ENCODE measurements at places on chromosomes 3 and 15. TPM values are rescaled to one million over a fixed set of nuclear protein-coding genes. Genes with fewer than 3 reads are reported as not detected.

Gene ACKR2
- total RNA-seq = 0.19 TPM

Gene MRPS11
- total RNA-seq = 41.9 TPM

Gene CFAP20DC
- total RNA-seq = 1.4 TPM

Gene CYP8B1
- not detected for total RNA-seq

DNA sequence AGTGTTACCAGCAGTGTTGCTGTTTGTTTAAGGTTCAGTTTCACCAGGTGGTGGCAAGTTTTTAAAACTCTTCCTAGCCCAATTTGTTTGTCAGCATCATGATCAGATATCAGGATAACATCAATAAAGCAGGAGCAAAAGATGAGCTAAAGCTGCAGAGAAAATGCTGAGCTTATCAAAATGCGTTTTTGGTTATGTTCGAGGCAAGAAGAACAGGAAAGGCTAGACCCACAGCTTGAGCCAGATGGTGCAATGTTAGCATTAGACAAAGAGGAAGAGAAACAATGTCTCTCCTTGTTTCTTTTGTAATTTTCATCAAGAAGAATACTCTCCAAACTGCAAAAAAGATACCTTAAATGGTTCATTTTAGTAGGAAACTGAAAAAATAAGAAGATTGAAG lies 66.2 kb downstream of the THRB start:
- peaks cover 5% of the 10 kb centered on the region for H3K4me1 ChIP-seq
- DNase-seq = no peak
- no peaks in the 10 kb centered on the region for H3K27me3 ChIP-seq
- no peak overlapping the region for H3K4me3 ChIP-seq
- no peak overlapping the region for H3K27ac ChIP-seq
- H3K36me3 ChIP-seq = peaks cover 6% of the 10 kb centered on the region

- H3K27ac ChIP-seq = peak overlapping the region; percentile 64
- peaks cover 3% of the 10 kb centered on the region for H3K36me3 ChIP-seq
- no peak overlapping the region for H3K4me3 ChIP-seq
- DNase-seq = no peak
These were observed 62.3 kb downstream of the FMN1 start for GRCh38 chr15:33132233-33132580.

DNA sequence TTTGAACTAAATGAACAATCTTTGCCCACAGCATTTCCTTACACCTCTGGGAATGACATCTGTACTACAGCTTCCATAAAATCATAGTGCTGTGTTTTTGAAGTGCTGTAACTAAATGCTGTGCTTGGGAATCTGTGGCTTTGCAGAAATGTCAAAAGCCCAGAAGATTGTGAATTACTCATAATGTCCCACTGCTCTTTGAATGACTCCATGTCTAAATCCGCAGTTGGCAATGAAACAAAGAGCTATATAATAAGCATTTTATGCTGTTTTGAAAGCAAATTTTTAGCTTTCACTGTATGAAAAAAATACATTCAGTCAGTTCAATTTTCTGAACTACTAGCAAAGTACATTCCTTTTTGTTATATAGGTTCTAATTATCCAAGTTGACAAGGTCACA lies 88.6 kb upstream of the ADAMTS17 start:
- no peaks in the 10 kb centered on the region for H3K36me3 ChIP-seq
- H3K4me1 ChIP-seq = no peaks in the 10 kb centered on the region
- no peak for DNase-seq
- no peak overlapping the region for H3K4me3 ChIP-seq
- H3K27me3 ChIP-seq = no peaks in the 10 kb centered on the region

GRCh38 chr3:123952844-123953520 lies 8.0 kb downstream of the CCDC14 start:
- peaks cover 14% of the 10 kb centered on the region for H3K36me3 ChIP-seq
- no peaks in the 10 kb centered on the region for H3K27me3 ChIP-seq
- peaks cover 5% of the 10 kb centered on the region for H3K4me1 ChIP-seq
- H3K4me3 ChIP-seq = no peak overlapping the region
- H3K27ac ChIP-seq = no peak overlapping the region

DNA sequence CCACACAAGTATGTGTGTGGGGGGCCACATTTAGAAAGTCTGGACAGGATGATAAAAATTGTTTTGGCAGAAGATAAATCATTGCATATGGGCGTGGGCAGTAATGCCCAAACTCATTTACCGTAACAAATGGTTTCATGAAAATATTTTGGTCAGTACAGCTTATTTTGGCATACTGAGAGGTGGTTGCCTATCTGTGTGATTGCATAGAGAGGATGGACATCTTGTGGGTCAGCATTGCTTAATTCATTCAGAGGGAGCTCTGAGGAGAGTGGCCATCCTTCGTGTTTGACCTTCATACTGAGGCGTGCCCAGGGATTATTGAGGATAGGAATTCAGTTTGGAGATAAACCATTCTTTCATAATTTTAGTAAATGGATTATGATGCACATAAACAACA lies 162.5 kb downstream of the GAP43 start:
- H3K4me3 ChIP-seq = no peak overlapping the region
- peaks cover 64% of the 10 kb centered on the region for H3K4me1 ChIP-seq
- peak overlapping the region; percentile 94 for H3K27ac ChIP-seq
- H3K27me3 ChIP-seq = no peaks in the 10 kb centered on the region
- H3K36me3 ChIP-seq = no peaks in the 10 kb centered on the region
- no peak for DNase-seq

- no peaks in the 10 kb centered on the region for H3K36me3 ChIP-seq
- no peak for DNase-seq
- H3K4me3 ChIP-seq = no peak overlapping the region
- H3K27ac ChIP-seq = no peak overlapping the region
- H3K27me3 ChIP-seq = no peaks in the 10 kb centered on the region
These were observed 139.9 kb downstream of the TJP1 start for GRCh38 chr15:29682361-29682760.

DNA sequence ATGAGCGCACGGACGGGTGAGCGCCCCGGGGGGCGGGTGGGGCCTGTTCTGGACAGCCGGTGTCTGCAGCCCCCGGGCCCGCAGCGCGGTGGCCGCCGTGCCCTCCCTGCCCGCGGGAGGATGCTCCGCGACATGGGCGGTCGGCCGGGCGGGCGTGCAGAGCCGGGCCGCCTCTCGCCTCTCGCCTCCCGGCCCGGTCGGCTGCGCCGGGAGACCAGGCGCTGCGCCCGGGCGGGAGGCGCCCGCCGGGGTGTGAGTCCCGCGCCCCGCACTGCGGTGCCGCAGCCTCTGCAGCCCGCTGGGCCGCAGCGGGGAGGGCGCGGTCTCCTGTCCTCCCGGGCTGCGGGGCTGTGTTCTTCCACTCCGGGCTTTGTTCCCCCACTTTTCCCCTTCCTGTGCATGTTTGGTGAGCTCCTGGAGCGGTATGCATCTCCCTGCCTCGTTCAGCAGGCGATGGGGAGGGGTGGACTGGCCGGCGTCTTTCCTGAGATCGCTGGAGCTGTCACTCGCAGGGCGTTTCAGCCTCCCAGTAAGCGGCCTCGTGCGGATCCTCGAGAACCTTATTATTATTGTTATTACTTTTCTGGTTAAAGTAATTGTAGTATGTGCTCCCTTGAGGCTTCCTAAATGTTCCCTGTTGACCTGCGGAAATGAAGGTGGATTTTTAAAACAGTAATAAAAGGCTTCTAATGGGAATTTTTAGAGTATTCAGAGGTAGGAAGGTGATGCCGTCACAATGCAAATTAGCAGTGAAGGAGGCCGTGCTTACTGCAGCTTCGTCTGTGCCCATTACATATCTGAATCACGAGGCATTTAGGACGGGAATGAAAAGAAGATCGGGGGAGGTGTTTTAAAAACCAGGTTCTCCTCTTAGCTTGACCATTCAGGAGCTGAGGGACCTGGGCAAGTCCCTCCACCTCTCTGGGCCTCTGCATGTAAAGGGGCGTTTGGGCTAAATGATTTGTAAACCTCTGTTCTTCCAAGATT lies 593 bp downstream of the TMOD2 start:
- H3K27me3 ChIP-seq = peaks cover 58% of the 10 kb centered on the region
- no peak overlapping the region for H3K27ac ChIP-seq
- H3K36me3 ChIP-seq = peaks cover 6% of the 10 kb centered on the region
- peak overlapping the region; percentile 85 for H3K4me3 ChIP-seq
- no peak for DNase-seq
- peaks cover 12% of the 10 kb centered on the region for H3K4me1 ChIP-seq

DNA sequence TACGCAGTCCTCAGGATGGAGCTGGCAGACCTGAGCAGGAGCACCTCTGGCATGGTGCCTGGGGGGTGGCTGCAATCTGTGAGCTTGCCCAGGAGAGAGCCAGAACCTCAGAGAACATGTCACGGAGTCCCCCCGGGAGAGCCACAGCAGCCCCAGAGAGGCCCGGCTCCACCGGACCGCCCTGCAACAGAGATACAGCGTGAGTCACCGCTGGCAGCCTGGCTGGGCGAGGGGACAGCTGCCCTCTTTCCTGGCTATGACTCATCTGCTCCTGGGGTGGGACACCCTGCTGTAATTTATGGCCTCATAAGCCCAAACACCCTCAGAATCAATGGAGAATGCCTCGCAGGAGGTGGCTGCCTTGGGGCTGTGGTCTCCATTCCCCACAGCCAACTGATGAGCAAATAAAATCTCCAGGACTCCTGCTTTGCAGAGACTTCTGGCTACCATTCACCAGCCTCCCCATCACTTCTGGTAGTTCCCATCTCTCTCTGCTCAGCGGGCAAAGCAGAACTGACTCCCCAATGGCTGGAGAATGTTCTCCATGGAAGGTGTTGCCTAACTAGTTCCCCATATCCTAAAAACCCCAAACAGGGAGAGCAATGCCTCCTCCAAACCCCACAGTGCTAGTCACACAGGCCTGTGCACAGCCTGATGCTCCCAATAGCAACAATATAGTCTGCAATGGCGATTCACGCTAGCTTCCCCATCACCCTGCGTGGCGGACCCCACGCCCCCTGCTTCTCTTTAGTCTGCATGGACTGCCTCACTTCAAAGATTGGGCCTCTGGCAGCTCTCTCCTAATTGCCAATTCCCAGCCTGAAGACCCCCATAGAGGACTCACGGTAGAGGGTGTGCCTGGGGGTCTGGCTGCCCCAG lies 21.6 kb downstream of the ACSBG1 start:
- H3K27ac ChIP-seq = peak overlapping the region; percentile 19
- DNase-seq = no peak
- no peak overlapping the region for H3K4me3 ChIP-seq
- no peaks in the 10 kb centered on the region for H3K27me3 ChIP-seq
- peaks cover 23% of the 10 kb centered on the region for H3K4me1 ChIP-seq
- H3K36me3 ChIP-seq = no peaks in the 10 kb centered on the region
